ENCODE measurements at places on chromosomes 2 and 18.

DNA sequence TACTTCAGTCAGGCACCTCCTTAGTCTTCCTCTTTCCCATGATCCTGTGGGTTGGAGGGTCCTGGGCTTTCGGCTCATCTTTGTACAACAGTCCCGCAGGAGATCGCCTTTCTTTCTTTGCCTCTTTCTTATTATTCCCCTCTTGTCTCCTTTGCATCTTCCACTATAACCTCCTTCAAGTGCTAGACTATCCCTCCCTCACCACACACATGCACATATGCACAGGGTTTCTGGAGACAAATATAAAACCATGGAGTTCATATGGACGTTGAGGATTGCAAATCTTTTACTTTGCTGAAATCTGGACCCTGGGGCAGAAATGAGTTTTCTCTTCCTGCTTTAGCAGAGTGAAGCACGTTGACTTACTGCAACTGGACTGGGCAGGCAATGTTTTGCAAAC, 80.3 kb downstream of the TMEM17 start:
- DNase-seq = no peak

DNA sequence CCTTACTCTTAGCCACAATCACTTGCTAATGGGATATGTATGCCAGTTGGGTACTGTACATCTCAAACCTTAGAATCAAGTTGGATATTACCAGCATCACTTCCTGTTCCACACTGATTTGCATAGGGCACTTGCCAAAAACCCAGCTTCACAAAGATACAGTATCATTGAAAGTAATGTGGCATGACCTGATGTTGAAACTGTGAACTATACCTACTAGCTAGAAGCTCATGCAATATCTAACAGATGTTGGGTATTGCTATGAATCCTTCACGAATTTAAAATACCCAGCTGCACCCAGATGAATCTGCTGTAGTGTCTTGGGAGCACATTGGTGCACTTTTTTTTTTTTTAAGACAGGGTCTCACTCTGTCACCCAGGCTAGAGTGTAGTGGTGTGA, 6.5 kb upstream of the STAMBP start:
- no peak for DNase-seq

- no peak for DNase-seq
These were observed 14.8 kb downstream of the LPIN1 start for GRCh38 chr2:11761259-11761658.

GRCh38 chr2:26735883-26736588, 28.0 kb upstream of the SLC35F6 start:
- no peak for DNase-seq

- DNase-seq = no peak
These were observed 214.3 kb downstream of the MGAT5 start for GRCh38 chr2:134468164-134468563.
